ENCODE measurements at places on chromosomes 3 and 15.

GRCh38 chr3:195150181-195151118 lies 120.5 kb downstream of the XXYLT1 start:
- peak; percentile 91 for DNase-seq

DNA sequence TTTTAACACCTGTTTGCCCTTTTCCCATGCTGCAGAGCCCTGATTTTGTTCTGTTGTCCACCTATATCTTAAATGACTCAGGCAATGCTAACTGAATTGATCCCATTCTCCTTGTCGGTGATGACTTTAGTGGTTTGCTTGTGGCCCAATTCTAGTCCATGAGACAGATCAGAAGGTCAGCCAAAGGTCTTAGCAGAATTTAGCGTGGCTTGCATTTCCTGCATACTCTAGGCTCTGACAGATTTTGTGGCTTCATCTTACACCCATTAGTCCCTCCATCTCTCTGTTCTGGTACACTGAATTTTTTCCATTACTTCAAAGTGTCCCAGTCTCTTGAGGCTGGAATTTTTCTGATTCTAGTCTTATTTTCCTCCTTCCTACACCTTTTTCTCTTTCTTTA lies 161.9 kb downstream of the STAC start:
- peak; percentile 5 for DNase-seq

DNA sequence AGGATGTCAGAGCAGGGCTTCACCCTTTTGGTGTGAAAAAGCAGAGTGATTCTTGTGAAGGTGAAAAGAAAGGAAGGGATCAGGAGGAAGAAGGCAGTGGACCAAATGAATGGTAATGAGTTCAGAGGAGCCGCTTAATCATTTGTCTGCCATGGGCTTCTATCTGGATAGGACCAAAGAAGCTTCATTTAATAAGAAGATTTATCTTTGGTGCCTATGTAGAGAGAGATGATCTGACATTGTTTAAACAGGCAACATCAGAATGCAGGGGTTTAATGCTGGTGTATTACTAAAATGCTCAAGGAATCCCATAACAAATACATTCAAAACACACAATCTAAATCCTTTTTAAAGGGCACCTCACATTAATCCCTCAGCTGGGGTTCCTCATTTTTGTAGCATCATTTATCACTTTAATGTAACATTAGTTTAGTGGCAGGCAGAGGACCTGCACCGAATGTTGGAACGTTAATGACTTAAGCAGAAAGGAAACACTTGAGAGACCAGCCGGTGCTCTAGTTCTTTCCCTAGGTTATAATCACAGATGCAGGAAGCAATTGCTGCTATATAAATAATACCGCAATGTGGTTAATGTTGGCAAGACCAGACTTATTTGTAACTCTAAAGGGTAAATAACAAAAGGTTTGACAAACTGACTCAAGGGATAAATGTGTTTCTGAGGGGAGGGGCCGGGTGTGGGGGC lies 27.9 kb upstream of the IL1RAP start:
- DNase-seq: no peak

DNA sequence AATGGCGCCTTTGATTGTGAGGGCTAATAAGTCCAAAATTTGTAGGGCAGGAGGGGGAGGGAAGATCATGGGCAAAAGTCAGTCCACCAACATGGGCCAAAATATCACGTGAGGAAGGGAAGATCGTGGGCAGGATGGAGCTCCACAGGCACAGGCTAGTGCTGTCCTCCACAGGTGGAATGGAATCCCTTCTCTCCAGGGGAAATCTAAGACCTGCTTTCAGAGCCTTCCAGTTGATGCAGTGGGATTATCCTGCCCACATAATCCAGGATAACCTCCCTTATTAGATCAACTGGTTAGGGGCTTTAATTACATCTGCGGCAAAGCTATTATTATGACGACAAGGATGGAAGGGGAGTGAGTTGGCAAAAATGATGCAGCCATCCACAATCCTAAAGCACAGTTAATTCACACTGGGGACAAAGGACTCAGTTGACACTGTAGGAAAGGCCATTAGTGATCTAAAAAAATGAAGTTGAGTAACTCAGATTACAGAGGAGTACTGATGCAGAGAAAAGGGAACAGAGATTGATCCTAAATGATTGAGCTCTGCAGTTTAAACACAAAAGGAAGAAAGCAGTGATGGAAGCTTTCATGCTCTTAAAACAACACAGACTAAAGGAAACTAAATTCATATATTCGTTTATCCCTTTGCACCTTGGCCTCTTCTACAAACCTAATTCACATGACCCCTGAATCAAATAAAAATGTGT lies 159.8 kb downstream of the AKAP13 start:
- no peak for DNase-seq

- DNase-seq: no peak
Observed at GRCh38 chr3:26229801-26230200, 392.8 kb upstream of the LRRC3B start.

GRCh38 chr15:51904421-51904820 lies 67.2 kb downstream of the LEO1 start:
- no peak for DNase-seq

DNA sequence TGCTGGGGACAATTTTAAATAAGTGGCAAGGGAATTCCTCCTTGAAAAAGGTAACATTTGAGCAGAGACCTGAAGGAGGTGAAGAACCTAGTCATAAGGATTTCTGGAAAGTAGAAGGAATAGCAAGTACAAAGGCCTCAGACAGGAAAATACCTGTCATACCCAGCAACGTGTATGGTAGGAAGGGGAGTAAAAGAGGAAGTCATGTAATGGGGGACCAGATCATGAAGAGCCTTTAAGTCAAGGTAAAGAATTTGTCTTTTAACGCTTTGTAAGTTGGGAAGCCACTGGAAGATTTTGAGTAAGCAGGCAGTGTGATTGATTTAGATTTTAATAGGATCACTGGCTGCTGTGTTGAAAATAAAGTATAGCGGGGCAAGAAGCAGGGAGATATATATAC lies 43.4 kb upstream of the FAH start:
- no peak for DNase-seq

DNA sequence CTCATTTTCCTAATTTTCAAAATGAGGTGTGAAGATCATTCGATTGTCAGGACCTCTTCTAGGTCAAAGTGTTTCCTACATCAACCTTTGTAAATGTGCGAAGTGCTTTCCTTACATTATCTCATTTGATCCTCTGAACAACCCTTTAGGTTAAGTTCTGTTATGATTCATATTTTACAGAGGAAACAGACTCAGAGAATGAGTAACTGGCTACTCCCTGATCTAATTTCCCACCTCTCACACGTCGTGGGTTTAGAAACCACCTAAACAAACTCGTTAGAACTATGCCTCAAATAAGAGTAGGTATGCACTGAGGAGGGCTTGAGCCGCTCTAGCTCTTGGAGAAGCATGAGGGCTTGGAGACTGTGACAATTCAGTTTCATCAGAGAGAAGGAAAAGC lies 148.6 kb downstream of the CD47 start:
- DNase-seq: no peak

DNA sequence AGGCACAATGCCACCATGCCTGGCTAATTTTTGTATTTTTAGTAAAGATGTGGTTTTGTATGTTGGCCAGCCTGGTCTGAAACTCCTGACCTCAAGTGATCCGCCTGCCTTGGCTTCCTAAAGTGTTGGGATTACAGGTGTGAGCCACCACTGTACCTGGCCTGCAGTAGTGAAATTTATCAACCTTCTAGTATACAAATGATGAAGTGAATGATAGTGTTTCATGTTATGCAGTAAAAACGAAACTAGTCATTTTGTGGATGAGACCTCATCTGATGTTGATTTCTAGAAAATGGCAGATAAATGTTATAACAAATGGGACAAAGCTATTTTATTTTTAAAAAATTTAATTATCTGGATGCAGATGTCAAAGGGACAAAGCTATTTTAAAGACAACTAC lies 32.9 kb downstream of the NXPE3 start:
- no peak for DNase-seq

DNA sequence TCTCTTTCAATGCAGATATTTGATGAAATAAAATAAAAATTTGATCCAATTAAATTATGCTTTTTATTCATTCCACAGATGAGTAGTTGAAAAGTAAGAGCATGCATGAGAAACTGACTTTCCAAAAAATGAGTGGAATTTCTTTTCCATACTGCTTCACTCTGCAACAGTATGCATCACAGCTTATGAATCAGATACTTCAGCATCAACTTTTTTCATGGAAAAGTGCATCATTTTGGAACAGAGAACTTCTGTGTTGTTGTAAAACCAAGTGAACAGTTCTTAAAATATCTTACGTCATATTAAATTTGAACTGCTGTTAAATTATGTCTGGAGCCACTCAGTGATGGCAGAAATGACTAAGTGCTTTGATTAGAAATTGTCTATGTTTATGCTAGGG lies 16.7 kb upstream of the SLC7A14 start:
- no peak for DNase-seq

DNA sequence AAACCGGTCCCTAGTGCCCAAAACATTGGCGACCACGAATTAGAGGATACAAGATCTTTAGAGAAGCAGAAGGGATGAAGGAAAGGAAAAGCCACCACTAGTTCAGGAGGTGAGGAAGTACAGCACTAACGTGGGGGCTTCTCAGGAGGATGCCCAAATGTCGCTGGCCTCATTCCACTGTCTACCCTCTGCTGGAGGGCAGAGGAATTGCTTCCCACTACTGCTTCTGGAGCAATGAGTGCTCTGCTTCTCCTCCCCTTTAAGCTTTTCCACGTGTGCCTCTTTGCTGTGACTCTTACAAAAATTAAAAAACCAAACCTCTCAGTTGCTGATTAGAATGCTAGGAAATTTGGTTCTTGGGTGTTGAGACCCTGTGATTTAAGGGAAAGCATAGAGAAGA lies 281.3 kb downstream of the CLSTN2 start:
- peak; percentile 13 for DNase-seq

DNA sequence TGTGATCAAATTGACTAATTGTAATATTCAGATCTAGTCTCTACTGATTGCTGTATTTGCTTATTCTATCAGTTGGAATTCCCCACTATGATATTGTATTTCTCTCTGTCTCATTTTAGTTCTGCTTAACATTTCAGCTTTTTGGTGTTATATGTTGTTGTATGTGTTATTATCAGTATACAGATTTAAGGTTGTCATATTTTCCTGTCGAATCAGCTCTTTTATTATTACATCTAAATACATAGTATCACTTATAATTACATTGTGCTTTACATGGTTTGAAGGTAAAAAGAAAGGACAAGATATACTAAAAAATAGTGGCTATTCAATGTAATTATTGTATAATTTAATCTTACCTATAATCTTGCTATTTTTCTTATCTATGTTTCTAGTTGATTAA lies 207.3 kb downstream of the LRTM1 start:
- DNase-seq: no peak

DNA sequence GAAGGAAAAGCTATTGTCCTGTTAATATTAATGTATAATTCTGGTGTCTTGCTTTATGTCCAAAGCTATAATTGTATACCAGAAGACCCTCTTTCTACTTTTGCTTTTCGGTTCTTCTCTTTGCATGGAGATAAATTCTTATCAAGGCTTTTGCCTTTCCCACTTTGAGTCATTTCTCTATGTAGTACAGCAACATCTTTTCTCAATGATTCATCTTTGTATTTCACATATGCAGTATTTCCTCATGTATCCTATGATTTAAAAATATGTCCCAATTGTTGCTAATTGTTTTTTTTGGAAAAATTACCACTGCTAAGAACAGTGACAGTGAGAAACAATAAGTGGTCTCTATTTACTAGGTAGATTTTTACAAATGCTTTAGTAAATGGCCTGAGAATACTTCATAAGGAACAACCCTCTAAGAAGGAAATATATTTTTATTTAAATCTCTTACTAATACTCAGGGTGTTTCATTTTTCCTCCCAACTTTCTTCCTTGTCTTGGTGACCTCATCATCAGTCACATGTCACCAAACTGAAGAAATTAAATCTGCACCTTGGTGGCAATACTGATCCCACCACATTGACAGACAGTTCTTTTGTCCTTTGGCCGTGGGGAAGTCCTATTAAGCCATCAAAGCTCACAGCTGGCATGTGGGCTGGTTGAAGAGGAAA lies 290.6 kb downstream of the SATB1 start:
- peak; percentile 76 for DNase-seq

DNA sequence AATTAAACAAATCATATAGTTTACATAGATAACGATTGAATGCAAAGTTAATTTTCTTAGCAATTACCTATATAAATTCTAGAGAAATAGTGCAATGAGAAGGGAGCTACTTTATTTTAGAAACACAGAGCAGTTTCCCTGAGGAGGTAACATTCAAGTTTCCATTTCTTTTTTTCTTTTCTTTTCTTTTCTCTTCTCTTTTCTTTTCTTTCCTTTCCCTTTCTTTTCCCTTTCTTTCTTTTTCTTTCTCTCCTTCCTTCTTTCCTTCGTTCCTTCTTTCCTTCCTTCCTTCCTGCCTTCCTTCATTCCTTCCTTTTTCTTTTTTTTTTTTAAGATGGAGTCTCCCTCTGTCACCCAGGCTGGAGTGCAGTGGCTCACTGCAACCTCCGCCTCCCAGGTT lies 417.3 kb downstream of the NLGN1 start:
- no peak for DNase-seq

GRCh38 chr3:17584066-17584465 lies 158.4 kb downstream of the TBC1D5 start:
- no peak for DNase-seq

DNA sequence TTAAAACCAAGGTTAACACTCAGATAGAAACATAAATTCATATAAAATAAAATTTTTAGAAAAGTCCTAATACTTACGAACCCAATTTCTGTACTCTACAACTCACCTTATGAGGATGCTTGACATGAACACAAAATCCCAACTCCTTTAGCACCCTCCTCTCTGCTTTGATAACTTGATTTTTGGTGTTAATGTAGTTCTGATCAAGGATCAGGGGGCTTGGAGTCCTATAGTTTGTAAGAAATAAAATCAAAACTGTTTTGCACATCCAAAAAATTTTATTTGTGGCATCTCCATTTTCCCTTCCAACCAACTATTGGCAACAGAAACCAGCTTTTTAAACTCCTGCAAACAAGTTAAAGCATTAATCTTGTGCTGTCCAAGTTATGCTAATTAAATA lies 7.0 kb downstream of the CCNL1 start:
- no peak for DNase-seq

DNA sequence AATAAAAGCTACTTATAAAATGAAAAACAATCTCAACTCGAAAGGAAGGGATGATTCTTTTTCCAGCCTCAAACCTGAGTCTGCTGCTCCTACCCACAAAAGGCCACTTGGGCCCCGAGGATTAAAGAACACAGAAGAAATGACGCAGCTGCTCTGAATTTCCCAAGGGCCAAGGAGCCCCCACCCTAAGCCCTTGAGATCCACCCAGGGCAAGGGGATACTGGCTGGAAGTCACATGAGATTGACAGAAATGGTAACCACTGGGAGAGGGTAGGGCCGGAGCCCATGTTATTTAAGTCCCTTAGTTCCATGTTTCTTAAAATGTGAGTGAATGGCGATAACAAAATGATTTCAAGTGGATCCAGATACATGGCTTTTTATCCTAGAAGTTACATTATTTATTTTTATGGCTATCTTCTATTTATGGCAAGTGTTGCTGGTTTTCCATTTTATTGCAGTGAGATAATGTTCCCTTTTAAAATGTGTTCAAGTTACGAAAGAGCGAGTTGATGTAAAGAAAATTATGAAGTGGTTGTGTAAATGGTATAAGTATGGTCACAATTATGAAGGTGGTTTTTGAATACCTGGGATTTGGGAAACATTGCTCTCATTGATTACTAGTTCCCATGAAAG lies 16.8 kb downstream of the IGDCC4 start:
- no peak for DNase-seq
